RWPE1 (cell line): ENCODE measurements at places on chromosomes 7 and 10.
A peak's percentile ranks its signal among the peaks of the same experiment; 100 is the strongest.

DNA sequence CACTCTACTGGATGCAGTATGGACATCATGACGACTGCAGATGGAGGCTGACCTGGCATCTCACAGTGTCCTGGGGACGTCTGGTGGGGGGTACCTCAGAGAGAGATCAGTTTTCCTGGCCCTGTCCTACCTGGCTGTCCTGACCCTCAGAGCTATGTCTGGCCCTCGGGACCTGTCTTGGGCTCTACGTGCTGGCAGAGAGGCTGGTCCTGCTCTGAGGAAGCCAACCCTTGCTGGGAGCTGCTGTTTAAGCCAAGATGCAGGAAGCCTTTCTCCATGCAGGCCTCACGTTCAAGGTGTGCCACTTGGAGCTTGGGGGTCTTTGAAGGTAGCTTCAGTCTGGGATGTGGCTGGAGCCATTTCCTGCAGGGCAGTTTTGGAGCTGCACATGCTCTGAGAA lies 42.1 kb upstream of the CXCL12 start:
- DNase-seq: no peak

DNA sequence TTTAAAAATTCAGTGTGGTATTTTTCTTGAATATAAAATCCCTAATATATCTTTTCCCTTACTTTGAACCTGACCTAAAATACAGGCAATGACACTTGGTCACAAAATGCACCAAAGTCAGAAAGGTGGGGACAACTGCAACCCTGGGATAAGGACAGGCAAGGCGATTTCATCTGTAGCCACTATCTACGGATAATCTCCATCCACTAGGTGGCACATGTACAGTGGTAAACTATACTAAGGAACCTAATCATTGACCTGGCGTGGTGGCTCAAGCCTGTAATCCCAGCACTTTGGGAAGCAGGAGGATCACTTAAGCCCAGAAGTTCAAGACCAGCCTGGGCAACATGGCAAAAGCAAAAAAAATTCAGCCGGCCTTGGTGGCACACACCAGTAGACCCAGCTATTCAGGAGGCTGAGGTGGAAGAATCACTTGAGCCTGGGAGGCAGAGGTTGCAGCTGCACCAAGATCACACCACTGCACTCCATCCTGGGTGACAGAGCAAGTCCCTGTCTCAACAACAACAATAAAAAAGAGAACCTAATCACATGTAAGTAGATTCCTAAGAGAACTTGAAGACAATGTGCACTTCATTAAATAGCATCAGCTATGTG lies 98.9 kb downstream of the KMT2C start:
- peak; percentile 21 for DNase-seq

- DNase-seq: no peak
Measured at GRCh38 chr7:28203508-28204240, 23.1 kb upstream of the JAZF1 start.

GRCh38 chr7:95199779-95200558 lies 124.4 kb downstream of the PON1 start:
- peak; percentile 19 for DNase-seq

DNA sequence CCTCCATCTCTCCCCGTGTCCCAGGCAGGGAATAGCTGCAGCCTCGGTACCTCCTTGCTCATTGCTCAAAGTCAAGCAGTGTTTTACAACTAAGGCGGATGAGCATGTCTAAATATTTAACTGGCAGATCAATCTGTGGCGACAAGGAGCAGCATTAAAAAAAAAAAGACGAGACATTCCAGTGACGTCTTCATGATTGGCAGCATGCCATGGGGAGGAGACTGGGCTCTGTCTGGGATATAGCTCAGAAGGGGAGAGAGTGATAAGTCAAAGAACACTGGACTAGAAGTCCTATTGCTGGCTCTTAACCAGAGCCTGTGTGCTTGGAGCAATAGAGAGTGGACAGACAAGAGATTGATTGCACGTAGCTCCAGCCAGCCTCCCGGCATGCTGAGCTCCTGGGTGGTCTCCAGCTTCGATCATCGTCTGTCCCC lies 287.5 kb upstream of the PODXL start:
- no peak for DNase-seq

- peak; percentile 26 for DNase-seq
Measured at GRCh38 chr10:78178940-78179339, 145.3 kb downstream of the RPS24 start.

GRCh38 chr7:17939606-17940301 lies 540 bp downstream of the SNX13 start:
- peak; percentile 47 for DNase-seq
